Suprapubic skin (tissue), 4 donors: ENCODE measurements at places on chromosomes 6 and 20. TPM values are rescaled to one million over a fixed set of nuclear protein-coding genes. Genes with fewer than 3 reads are reported as not detected.

The CNR1 gene
- 12.2 TPM for total RNA-seq

The FERMT1 gene
- total RNA-seq: 53.4 TPM

The OR2J3 gene
- not detected for total RNA-seq

The ISM1 gene
- 13.0 TPM for total RNA-seq

The STK38 gene
- total RNA-seq: 30.7 TPM

The TMEM217 gene
- total RNA-seq: not detected

The NRSN2 gene
- total RNA-seq: 10.7 TPM

DNA sequence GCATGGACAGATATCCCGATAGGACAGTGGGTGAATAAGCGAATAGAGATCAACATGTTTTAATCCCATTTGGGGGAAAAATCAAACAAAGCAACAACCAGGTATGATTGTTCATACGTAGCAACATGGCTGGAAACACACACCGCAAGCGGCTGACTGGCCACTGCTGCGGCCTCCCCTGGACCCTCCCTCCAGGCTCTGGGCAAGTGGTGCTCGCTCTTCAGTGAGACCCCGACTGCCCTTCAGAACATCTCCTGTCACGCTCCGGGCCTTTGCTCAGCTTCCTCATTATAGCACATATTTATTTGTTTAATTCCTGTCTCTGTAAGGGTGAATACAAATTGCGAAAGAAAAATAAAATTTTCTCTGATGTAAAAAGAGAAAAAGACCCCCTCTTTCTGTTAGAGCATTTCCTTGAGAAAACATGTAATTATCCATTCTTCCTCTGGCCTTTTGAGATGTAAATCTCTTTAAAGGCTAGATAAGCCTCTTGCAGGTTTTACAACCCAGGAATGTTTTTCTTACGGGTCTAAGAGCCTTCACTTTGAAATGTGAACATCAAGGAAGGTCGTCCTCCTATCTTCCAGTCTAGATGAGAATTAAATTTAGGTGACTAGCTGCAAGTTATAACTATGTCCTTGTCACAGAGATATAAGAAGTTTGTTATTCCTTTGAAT, 11.0 kb upstream of the FAM210B start:
- no peak overlapping the region for H3K27ac ChIP-seq
- no peaks in the 10 kb centered on the region for H3K36me3 ChIP-seq
- peaks cover 24% of the 10 kb centered on the region for H3K27me3 ChIP-seq
- no peak overlapping the region for H3K4me3 ChIP-seq
- peaks cover 8% of the 10 kb centered on the region for H3K4me1 ChIP-seq

DNA sequence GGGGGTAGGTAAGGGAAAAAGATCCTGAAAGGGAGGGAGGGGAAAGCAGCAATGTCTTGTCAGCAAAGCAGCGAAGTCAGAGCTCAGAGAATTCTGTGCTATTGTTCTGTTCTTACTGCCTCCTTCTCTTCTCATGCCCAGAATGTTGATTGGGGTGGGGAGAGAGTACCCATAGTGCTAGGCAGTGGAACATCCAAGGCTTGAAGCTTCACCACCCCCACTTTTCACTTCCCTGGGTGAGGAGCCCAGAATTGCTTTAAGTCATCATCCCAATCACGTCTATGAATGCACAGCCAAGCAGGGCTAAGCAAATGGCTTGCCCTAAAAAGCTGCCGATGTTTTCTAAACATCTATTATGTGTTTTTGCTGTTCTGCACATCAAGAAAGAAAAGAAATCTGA, 16.5 kb downstream of the REPS1 start:
- no peaks in the 10 kb centered on the region for H3K36me3 ChIP-seq
- peaks cover 57% of the 10 kb centered on the region for H3K4me1 ChIP-seq
- DNase-seq: no peak
- H3K4me3 ChIP-seq: no peak overlapping the region

DNA sequence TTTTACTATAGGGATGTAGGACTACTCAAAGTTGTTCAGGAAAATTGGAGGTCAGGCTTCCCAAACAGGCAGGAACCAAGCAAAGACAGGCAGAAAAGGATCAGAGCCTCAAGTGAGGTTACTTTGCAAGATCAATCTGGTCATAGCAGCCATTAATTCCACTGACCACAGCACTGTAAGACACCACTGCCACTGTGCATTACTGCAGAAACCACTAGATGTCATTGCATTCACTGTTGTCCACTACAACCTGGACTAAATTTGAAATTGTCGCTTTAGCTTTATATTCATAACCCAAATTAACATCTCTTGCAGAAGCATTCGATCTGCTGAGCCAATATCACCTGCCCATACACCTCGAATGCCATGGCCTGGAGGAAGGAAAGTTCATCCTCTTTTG, 126.9 kb upstream of the UFL1 start:
- H3K4me1 ChIP-seq: no peaks in the 10 kb centered on the region
- no peaks in the 10 kb centered on the region for H3K36me3 ChIP-seq

DNA sequence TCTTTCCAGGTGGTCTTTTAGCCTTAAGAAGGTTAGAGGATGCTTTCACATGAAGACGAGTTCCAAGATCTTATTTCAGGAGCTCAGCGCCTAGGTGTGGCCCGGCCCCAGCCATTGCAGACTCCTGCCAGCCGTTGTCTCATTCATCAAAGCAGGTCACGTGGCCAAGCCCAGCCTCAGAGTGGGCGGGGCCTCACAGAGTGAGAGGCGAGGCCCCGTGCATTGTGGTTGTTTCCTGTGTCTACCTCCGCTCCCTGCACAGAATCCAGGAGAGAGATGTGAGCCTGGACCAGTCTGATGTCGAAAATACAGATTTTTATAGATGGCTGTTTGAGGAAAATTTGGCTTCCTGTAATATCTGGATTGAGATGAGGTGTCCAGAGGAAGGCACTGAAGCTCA, 49.2 kb upstream of the CST5 start:
- no peaks in the 10 kb centered on the region for H3K27me3 ChIP-seq
- H3K4me1 ChIP-seq: no peaks in the 10 kb centered on the region
- DNase-seq: no peak

DNA sequence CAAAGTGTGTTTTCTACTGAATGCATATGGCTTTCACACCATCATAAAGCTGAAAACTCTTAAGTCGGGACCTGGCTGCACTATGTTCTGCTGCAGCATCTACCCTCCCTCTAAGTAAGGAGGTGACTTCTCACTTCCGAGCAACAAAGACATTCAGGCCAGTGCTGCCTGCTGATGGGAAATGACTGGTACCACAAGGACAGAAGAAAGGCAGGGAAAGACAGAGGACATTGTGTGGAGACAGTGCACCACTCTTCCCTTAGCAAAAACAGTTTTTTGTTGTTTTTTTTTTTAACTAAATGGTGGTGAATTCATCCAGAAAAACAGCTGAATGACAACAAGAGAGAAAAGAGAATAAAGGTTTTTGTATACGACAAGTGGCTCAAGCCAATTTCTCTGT, 81.5 kb downstream of the MAP7 start:
- peaks cover 4% of the 10 kb centered on the region for H3K4me1 ChIP-seq
- DNase-seq: no peak
- H3K36me3 ChIP-seq: no peaks in the 10 kb centered on the region
- H3K4me3 ChIP-seq: no peak overlapping the region
- H3K27me3 ChIP-seq: no peaks in the 10 kb centered on the region
- no peak overlapping the region for H3K27ac ChIP-seq

DNA sequence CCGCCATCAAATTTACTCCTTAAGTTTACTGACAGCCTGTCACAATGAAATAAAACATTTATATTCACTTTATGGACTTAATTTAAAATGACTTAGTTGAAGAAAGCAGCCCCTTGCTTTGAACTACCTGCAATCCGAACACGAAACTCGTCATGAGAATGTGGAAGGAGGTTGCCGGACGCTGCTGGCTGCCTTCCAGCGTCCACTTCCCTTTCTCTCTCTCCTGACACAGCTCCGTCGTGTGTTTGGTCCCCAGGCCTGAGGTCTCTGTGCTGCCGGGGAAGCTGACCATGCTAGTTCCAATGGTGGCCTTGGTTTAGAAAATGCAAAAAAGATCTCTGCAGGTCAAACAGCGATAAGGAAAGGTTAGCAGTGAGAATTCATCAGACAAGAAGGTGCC, 519.7 kb downstream of the CDH26 start:
- no peaks in the 10 kb centered on the region for H3K4me1 ChIP-seq
- no peak for DNase-seq
- H3K4me3 ChIP-seq: no peak overlapping the region
- no peaks in the 10 kb centered on the region for H3K36me3 ChIP-seq
- peaks cover 3% of the 10 kb centered on the region for H3K27me3 ChIP-seq

GRCh38 chr6:103674790-103675189, 1184.9 kb downstream of the HACE1 start:
- H3K36me3 ChIP-seq: no peaks in the 10 kb centered on the region
- no peaks in the 10 kb centered on the region for H3K4me1 ChIP-seq
- no peak for DNase-seq
- H3K4me3 ChIP-seq: no peak overlapping the region
- H3K27ac ChIP-seq: no peak overlapping the region

GRCh38 chr6:135129136-135129856, 51.8 kb upstream of the MYB start:
- no peaks in the 10 kb centered on the region for H3K36me3 ChIP-seq
- DNase-seq: no peak
- H3K27ac ChIP-seq: no peak overlapping the region
- no peak overlapping the region for H3K4me3 ChIP-seq
- no peaks in the 10 kb centered on the region for H3K27me3 ChIP-seq
- peaks cover 6% of the 10 kb centered on the region for H3K4me1 ChIP-seq

- no peak overlapping the region for H3K4me3 ChIP-seq
- H3K36me3 ChIP-seq: no peaks in the 10 kb centered on the region
- no peak for DNase-seq
- H3K27ac ChIP-seq: no peak overlapping the region
- H3K4me1 ChIP-seq: no peaks in the 10 kb centered on the region
- H3K27me3 ChIP-seq: no peaks in the 10 kb centered on the region
These were observed 61.5 kb upstream of the TFB1M start for GRCh38 chr6:155375801-155376200.

DNA sequence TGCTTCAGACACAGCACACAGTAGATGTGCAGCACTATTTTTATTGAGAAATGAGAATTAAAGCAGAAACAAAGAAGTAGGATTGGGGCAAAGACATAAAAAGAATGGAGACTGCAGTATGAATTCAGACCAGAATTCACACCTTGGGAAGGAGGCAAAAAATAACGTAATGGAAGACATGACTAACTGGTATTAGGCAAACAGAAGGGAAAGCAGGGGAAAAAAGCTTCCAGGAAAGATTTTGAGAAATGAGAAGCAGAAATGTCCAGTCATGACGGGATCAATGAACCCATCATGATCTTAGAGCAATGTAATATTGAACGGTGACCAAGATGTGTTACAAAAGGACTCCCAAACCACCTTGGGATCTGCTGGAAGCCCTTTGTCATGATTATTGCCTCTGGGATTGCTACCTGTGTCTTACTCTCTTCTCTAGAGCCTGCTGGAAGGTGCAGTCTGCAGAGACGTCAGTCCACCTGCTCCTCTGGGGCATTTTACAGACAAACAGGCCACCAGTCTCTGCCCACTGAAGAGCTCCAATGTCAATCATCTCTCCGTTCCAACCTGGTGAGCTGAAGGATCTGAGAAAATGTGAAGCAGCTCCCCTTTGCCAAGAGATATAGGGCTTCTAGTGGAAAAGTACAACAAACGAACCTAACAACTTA, 8.7 kb downstream of the NUDT3 start:
- no peak overlapping the region for H3K27ac ChIP-seq
- DNase-seq: no peak
- no peaks in the 10 kb centered on the region for H3K36me3 ChIP-seq
- H3K4me1 ChIP-seq: peaks cover 27% of the 10 kb centered on the region

DNA sequence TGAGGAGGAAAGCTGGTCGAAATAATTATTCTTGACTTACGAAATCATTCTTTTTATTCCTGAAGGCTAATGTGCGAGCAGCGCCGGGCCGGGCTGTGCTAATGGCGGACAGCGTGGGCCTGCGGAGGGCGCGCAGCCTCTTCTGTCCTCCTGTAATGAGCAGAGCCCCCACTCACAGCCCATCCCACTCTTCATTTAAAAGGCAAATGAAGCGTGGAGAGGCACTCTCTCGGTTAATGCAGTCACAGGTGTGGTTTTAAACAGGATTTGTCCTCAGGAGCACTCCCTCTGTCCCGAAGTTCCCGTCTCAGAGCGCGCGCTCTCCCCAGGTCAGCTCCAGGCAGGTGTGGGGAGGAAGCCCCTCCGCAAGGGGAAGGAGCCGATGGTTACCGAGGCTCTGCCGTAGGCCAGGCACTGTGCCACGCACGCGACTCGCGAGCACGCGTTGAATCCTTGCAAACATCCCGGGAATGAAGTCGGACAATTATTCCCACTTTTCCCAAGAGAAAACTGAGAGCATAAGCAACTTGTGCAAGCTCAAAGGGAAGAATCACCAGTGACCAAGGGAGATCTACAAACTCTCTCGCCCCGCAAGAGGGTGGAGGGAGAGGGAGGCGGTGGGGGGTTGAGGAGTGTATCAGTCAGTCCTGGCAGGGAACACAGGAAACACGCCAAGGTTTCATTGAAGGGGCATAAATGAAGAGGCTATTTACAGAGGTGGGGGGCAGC, 35.5 kb upstream of the ZFAND3 start:
- peaks cover 3% of the 10 kb centered on the region for H3K27me3 ChIP-seq
- H3K4me1 ChIP-seq: peaks cover 25% of the 10 kb centered on the region
- peak overlapping the region; percentile 55 for H3K4me3 ChIP-seq
